ENCODE measurements at places on chromosomes 4 and X. TPM values are rescaled to one million over a fixed set of nuclear protein-coding genes. Genes with fewer than 3 reads are reported as not detected.

DNA sequence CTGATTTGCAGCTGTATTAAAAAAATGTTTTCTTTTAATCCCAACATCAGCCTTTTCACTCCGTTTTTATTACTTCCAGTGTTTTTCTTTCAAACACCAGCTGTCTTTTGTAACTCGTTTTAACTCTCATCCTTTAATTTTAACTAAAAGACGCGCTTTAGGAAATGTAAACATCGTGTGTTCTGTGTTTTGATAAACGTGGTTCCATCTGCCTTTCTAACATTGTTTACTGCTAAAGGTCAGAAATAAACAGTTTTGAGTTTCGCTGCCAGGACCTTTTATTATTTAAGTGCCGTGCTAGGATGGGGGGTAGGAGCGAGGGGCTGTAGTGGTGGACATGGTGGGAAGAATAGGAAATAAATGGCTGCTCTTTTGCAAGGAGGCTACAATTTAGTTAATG lies 1.5 kb downstream of the N4BP2 start:
- H3K4me3 ChIP-seq: peak overlapping the region; percentile 96
- peaks cover 29% of the 10 kb centered on the region for H3K4me1 ChIP-seq
- H3K27ac ChIP-seq: no peak overlapping the region
- no peaks in the 10 kb centered on the region for H3K27me3 ChIP-seq
- H3K36me3 ChIP-seq: no peaks in the 10 kb centered on the region

DNA sequence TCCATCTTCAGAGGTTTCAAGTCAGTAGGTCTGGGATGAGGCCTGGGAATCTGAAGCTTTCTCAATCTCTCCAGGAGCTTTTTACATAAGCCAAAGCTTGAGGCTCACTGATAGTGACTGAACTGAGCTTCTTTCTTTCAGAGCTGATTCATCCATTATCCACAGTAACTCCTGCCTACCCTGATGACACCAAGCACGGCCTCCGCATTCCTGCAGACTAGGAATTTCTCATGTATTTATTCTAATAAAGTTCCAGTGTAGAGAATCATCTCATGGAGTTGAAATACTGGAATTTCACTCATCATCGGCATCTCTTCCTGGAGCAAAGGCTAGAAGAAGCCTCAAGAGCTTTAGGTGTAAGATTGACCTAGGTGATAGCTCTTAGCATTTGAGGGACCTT lies 12.1 kb upstream of the DCTD start:
- H3K4me3 ChIP-seq: no peak overlapping the region
- H3K27ac ChIP-seq: no peak overlapping the region
- no peak for DNase-seq
- no peaks in the 10 kb centered on the region for H3K27me3 ChIP-seq
- H3K4me1 ChIP-seq: no peaks in the 10 kb centered on the region
- H3K36me3 ChIP-seq: no peaks in the 10 kb centered on the region

- H3K36me3 ChIP-seq: no peaks in the 10 kb centered on the region
- no peak overlapping the region for H3K27ac ChIP-seq
These were observed 1156.1 kb downstream of the FAT4 start for GRCh38 chr4:126470862-126471261.

DNA sequence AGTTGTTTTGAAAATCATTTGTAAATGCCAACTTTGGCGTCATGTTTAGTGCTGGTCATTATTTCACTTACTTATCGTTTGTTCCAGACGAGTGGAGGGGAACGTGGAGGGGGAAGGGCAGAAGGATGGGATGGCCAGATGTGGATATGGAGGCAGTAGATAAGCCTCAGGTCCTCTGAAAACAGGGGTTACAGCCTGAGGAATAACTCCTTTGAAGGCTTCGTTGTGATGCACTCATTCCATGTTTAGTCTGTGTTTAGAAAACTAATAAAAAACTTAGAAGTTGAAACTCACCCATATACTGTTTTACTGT lies 1.1 kb downstream of the MOB1B start:
- no peak overlapping the region for H3K27ac ChIP-seq
- H3K27me3 ChIP-seq: no peaks in the 10 kb centered on the region
- peaks cover 16% of the 10 kb centered on the region for H3K4me1 ChIP-seq
- DNase-seq: no peak
- peaks cover 3% of the 10 kb centered on the region for H3K36me3 ChIP-seq

GRCh38 chrX:85996555-85996954 lies 50.8 kb downstream of the CHM start:
- no peaks in the 10 kb centered on the region for H3K36me3 ChIP-seq
- no peak overlapping the region for H3K27ac ChIP-seq
- no peak overlapping the region for H3K4me3 ChIP-seq
- H3K4me1 ChIP-seq: no peaks in the 10 kb centered on the region

Gene FRMPD3
- 0.06 TPM for total RNA-seq

GRCh38 chr4:99649778-99650177 lies 7.8 kb downstream of the C4orf54 start:
- no peak overlapping the region for H3K27ac ChIP-seq
- H3K27me3 ChIP-seq: no peaks in the 10 kb centered on the region
- H3K4me1 ChIP-seq: no peaks in the 10 kb centered on the region
- DNase-seq: no peak

DNA sequence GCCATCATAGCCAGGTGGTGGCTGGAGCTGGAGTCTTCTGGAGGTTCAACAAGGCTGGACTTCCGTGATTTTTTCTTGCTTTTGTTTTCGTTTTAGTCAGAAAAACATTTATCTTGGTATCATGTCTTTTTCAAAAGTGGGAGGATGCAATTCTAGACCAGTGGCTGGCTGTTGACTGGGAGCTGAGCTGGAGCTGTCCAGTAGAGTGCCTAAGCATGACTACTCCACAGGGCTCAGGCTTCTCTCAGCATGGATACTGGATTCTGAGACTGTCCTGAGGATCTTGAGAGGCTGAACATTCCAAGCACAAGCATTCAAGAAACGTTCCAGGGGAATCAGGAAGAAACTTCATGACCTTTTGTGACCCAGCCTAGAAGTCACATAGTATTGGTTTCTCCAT lies 598.1 kb downstream of the MID1IP1 start:
- H3K4me1 ChIP-seq: no peaks in the 10 kb centered on the region
- no peaks in the 10 kb centered on the region for H3K36me3 ChIP-seq
- no peak overlapping the region for H3K27ac ChIP-seq
- no peaks in the 10 kb centered on the region for H3K27me3 ChIP-seq
- no peak overlapping the region for H3K4me3 ChIP-seq

Gene MAGIX
- total RNA-seq: 0.93 TPM

DNA sequence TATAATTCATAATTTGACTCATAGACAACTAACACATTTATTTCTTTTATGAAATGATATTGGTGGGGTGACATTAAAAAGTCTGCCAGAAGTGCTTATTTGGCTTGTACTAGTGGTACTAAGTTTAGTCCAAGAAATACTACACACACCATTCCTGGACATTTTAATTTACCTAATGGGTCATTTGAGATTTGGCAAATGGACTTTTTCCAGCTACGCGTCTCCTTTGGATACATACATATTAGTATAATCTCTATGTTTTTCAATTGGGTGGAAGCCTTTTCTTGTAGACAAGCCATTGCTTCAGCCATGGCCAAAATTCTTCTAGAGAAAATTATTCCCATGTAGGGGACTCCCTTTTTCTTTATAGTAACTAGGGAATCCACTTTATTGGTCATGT lies 968.5 kb downstream of the C4orf33 start:
- H3K27me3 ChIP-seq: no peaks in the 10 kb centered on the region
- no peak overlapping the region for H3K4me3 ChIP-seq
- H3K27ac ChIP-seq: no peak overlapping the region

All from CD4-positive, alpha-beta T cell (primary cell).